ENCODE measurements at places on chromosomes 7 and 10.

DNA sequence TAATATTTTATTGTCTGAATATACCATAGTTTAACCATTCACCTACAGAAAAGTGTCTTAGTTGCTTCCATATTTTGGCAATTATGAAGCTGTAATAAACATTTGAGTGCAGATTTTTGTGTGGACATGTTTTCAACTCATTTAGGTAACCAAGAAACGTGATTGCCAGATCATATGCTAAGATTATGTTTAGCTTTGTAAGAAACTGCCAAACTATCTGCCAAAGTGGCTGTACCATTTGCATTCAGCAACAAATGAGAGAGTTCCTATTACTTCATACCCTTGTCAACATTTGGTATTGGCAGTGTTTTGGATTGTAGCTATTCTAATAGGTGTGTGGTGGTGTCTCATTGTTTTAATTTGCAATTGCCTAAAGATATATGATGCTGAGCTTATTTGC lies 233.5 kb downstream of the TMEM26 start:
- no peak for DNase-seq

DNA sequence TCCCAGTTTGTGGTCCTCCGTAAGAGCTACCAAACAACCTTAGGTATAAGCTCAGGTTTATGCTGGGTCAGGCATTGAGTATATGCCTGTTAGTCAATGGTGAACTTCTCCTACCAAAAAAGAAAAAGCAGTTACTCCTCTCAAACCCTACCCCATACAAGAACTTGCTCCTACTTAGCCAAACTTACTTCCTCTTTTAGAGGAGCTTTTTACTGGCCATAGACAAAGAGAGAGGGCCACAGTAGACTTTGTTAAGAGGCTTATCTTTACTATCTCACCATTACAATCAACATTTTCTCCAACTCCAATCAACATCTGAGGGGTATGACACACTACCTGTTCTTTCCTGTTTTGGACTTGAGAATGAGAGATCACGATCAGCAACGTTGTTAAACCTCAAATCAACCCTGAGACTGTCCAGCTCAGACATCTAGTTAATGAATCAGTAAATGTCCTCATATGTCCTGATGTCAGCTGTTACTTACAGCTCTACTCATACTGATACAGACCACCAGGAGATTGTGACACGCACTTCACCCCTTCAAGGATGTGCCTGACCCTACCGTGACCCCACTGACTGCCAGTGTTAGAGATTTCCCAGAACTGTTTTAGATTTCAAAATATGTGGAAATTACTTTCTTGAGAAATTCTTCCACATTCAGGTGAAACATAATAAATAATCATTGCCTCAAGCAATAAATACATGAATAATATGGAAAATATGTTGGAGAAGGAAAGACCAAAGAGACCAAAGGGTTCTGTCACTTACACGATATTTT lies 18.4 kb upstream of the CCDC71L start:
- DNase-seq = peak; percentile 83

GRCh38 chr7:171912-172515 lies 20.4 kb upstream of the FAM20C start:
- DNase-seq = no peak

DNA sequence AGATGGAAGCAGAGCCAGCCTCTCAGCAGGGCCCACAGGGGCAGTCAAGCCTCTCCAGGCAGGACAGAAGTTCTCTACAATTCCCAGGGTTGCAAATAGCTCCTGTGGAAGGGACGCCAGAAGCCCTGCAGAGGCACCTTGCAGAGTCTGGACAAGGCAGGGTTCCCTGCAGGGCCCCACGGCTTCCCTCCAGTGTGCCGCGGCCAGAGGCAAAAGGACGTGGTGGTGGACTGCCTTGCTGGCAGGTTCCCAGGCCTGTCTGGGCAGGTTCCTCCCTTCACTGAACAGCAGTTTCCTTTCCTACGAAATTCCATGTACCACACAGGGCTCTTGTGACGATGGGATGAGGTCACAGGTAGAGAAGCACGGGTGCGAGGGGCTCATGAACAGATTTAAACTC lies 25.1 kb downstream of the UPP1 start:
- no peak for DNase-seq

- no peak for DNase-seq
Measured at GRCh38 chr7:116232920-116233319, 22.6 kb downstream of the TES start.

- no peak for DNase-seq
Measured at GRCh38 chr7:441684-442421, 77.8 kb downstream of the PDGFA start.

- DNase-seq = no peak
Measured at GRCh38 chr7:89621925-89622641, 532.2 kb upstream of the STEAP1 start.

DNA sequence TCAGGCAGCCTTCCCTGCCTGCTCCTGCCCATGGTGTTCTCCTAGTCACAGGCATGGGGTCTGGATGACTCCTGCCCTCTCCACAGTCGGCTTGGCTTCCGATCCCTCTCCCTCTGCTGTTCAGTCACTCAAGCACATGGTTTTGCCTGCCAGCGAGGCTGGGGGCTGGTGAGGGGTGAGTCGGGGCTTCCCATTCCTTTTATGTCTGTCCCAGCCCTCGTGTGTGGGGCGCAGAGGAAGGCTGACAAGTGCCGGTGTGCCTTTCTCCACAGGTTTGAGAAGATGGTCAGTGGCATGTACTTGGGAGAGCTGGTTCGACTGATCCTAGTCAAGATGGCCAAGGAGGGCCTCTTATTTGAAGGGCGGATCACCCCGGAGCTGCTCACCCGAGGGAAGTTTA lies 40.1 kb downstream of the TACR2 start:
- no peak for DNase-seq

- DNase-seq = no peak
Measured at GRCh38 chr7:157554393-157555238, 217.8 kb downstream of the DNAJB6 start.

DNA sequence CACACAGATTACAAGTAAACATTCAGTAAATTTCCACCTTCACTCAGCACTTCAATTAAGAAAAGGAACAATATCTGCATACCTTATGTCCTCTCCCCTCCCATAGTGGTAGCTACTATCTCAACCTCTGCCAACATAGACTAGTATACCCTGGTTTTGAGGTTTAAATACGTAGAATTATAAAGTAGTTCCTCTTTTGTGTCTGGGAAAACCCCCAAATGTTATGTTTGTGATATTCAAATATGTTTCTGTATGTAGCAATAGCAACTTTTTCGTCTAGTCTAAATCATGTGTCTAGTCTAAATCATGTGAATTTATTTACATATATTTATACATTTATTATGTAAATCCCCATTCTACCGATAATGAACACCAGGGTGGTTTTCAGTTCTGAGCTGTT lies 13.2 kb upstream of the CAMK2B start:
- no peak for DNase-seq

DNA sequence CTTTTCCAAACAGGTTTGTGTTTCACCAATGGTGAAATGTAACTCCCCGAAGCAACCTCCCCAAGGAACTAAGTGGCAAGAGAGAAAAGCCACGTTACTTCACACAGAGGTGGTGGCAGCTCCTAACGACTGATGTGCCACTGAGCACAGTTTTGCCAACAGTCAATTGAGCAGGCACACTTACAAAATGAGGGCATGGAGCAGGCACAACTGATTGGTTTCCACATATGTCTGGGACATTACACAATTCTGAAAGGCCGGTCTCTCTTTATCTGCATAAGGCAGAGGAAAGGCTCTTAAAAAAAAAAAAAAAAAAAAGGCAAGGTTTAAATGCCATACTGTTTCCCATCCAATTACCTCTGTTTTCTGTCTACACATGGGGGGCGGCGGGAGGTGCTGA lies 86.7 kb downstream of the GFRA1 start:
- no peak for DNase-seq

DNA sequence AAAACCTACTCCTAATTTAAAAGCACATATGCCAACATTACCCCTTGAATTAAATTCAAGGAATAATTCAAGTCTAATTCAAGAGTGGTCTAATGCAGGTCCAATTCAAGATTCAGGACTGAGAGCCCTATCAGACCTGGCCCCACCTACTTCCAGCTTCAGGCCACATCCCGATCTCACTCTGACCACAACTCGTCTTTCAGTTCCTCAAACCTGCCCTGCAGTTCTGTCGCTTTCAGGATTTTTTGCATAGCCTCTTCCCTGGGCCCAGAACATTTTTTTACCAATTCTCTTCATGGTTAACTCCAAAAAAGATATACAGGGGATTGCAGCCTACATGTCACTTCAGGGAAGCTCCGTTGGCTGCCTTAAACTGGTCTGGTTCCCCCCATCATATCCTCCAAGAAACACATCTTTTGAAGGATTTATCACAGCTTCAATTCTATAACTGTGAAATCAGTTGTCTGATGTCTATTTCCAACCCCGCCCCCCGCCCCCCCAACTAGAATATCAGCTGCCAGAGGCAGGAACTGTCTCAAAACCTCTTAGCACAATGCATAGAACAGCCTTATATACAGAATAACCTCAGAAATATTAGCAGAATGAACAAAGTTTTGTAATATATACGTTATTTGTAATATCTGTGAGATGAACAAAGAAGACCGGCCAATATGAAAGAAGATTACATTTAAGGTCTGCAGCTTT lies 20.8 kb downstream of the CCDC6 start:
- DNase-seq = no peak

- no peak for DNase-seq
Measured at GRCh38 chr7:94486216-94486615, 23.4 kb upstream of the CASD1 start.

DNA sequence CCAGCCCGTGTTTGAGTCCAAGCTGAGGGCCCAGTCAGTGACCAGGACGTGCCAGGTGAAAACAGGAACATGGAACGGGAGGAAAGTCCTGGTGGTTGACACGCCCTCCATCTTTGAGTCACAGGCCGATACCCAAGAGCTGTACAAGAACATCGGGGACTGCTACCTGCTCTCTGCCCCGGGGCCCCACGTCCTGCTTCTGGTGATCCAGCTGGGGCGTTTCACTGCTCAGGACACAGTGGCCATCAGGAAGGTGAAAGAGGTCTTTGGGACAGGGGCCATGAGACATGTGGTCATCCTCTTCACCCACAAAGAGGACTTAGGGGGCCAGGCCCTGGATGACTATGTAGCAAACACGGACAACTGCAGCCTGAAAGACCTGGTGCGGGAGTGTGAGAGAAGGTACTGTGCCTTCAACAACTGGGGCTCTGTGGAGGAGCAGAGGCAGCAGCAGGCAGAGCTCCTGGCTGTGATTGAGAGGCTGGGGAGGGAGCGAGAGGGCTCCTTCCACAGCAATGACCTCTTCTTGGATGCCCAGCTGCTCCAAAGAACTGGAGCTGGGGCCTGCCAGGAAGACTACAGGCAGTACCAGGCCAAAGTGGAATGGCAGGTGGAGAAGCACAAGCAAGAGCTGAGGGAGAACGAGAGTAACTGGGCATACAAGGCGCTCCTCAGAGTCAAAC lies 5.2 kb downstream of the GIMAP5 start:
- DNase-seq = no peak

GRCh38 chr10:102832987-102833386 lies 4.2 kb downstream of the CYP17A1 start:
- no peak for DNase-seq

- DNase-seq = no peak
Measured at GRCh38 chr10:127293640-127294039, 97.2 kb upstream of the INSYN2A start.

- no peak for DNase-seq
Measured at GRCh38 chr7:30351724-30352123, 67.3 kb downstream of the ZNRF2 start.

- DNase-seq = no peak
Measured at GRCh38 chr7:130346177-130346905, 1.7 kb downstream of the CPA5 start.

GRCh38 chr7:98719396-98719795 lies 102.3 kb downstream of the NPTX2 start:
- no peak for DNase-seq

DNA sequence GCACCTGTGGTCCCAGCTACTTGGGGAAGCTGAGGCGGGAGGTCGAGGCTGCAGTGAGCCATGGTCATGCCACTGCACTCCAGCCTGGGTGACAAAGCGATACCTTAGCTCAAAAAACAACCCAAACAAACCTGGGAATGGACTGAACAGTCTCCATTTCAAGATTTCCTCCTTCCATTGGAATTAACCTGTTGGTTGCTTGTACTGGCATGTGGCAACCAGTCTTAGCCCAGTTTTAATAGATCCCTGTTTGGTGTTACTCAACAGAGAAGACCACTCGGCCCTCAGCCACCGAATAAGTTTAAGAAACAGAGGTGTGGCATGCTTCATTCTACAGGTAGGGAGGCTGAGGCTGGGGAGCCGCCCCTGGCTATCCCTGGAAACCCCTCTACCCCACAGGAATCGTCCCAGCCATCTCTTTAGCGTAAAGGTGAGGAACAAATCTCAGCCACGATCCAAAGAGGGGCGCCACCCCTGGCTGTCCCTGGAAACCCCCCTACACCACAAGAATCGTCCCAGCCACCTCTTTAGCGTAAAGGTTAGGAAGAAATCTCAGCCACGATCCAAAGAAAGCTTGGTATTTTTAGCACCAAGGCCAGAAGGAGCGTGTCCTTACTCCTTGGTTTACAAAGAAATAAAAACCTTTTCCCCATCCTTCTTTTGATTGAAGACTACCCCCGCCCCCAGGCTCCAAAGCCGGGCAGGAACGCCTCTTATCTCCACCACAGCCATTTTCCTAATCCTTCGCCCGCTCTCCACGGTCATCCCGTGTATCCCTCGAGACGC lies 861 bp upstream of the TSPAN14 start:
- DNase-seq = no peak

DNA sequence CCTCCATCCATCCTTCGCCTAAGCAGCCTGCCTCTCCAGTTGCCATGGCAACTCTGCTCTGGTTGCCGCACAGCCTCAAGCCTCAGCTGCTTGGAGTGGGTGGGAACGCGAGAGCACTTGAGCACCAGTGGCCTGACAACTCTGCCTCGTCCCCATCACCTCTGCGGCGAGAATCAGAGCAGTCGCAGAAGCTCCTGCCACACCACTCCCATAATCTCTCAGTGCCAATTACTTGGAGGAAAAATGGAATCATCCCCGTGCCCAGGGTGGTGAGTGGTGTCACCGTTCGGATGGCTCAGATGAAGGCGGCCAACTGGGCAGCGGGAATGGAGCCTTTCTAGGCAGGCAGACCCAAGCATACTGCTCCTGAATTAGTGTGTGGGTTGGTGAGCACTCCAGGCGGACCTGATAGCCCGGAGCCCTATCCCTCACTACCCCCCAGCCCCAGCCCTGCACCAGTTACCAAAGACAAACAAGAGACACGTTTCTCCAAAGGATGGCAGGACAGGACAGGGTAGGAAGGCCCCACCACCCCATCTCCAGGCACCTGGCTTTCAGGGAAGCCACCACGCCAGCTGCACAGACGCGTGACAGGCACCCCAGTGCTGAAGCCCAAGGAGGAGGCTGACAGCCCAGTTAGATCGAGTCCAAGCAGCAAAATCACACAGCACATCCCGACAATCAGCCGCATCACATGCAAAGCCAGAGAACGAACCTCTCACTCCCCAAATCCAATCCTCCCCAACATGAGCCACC lies 335.4 kb downstream of the PTPRN2 start:
- no peak for DNase-seq

Data from bone marrow (tissue), 2 donors.